ENCODE measurements at places on chromosomes 5 and 9.

DNA sequence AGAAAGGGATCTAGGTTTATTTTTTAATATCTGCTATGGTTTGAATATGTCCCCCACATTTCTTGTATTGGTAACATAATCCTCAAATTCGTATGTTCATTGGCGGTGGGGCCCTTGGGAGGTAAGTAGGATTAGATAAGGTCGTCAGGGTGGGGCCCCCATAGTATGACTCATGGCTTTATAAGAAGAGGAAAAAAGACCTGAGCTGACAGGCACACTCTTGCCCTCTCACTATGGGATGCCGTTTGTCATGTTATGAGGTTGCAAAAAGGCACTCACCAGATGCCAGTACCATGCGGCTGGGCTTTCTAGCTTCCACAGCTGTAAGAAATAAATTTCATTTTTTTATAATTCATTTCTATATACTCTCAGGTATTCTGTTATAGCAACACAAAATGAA lies 67.3 kb upstream of the SGCD start:
- DNase-seq: no peak

- no peak for DNase-seq
Measured at GRCh38 chr5:158119961-158120723, 261.2 kb upstream of the CLINT1 start.

- no peak for DNase-seq
Measured at GRCh38 chr5:87340716-87341115, 72.0 kb downstream of the CCNH start.

- DNase-seq: no peak
Measured at GRCh38 chr9:135994501-135995192, 33.5 kb upstream of the UBAC1 start.

GRCh38 chr5:147508711-147509040 lies 1.2 kb downstream of the DPYSL3 start:
- no peak for DNase-seq

DNA sequence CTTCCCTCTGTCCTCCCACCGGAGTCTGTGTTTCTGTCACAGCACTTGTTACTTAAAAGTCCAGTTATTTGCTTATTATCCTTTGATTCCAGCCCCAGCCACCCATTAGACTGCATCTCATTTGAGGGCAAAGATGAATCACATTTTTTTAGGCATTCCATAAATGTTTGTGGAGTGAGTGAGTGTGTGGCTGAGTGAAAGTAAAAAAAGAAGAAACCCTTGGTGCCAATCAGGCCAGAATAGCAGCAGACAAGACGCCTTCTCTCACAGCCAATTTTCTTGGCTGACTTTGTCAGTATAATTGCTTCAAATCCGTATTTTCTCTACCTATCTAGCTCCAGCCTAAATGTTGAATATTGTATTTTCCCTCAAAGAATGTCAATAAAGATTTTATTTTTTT lies 613.0 kb upstream of the WWC1 start:
- DNase-seq: no peak

DNA sequence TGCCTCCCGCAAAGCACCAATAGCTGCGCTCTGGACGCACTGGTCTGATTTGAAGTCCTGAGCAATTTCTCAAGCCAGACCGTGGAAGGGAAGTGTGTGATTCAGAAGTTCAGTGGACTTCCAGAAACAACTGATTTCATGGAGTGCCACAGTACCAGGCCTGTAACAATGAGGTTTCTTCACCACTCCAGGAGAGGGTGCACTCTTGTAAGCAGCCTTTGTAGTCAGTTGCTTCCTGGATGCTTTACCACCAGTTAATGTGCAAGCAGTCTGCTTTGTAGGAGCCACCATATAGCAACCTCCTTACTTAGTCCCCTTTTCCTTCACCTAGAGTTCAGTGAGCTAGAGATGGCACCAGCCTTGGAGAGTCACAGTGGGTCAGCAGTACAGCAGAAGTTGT lies 12.3 kb downstream of the CAAP1 start:
- DNase-seq: no peak

DNA sequence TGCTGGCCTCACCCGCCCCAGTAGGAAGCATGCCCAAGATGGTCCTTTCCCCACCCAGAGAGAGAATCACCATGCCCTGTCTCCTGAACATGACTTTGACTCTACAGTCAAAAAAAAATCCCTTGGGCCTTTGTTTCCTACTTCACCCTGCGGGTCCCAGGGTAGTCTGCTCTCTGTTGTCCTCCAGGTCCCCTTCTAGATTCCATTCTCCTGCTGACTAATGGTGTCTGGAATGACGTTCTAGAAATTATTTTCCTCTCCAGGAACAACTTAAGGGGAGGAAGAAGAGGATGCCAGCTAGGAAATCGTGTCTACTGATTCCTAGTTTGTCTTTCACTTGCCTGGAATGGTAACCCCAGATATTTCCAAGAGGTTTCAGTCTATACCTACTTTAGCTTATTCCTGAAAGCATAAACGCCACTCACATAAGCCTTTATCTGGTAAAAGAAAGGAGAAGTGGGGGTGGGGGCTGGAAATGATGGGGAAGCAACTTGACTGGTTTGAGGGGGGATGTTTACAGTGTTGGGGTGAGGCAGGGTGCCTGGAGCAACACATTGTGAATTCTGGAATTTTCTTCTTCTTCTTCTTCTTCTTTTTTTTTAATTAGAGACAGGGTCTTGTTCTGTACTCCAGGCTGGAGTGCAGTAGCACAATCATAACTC lies 93.9 kb downstream of the SNX18 start:
- no peak for DNase-seq

DNA sequence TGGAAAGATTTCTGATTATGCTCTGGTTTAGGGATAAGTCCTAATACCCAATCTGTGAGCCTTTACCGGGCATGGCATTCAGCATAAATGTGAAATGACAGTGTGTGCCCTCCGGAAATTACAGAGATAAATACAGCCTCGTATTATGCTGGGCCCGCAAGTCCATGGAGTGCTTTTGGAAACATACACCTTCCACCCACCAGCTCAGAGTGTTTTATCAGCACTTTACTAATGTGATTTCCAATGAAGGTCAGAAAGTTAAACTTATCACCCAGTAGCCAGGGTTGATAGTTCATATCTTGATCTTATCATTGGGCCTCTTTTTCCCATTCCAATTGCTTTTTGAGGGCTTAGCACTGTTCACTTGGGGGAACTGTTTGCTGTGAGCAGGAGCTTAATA lies 94.8 kb downstream of the SGCD start:
- DNase-seq: no peak

DNA sequence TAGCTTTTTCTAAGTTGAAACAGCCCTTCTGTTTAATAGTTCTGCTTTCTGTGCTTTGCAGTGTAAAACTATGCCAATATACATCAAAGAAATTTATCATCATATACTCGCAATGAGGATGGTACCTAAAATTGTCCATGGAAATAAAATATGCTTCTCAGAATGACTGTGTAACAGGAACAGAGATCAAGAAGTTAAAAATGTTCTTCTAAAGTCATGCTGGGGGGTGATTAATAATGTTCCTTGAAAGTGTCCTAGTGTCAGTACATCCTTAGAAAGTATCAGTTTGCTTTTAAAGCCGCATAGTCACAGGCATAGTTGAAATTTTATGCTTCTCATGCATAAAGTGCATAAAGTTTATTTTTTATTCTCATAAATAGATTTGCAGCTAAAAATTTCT lies 4.0 kb upstream of the LRRC70 start:
- no peak for DNase-seq

GRCh38 chr9:115912086-115912485 lies 241.5 kb upstream of the PAPPA start:
- DNase-seq: no peak

DNA sequence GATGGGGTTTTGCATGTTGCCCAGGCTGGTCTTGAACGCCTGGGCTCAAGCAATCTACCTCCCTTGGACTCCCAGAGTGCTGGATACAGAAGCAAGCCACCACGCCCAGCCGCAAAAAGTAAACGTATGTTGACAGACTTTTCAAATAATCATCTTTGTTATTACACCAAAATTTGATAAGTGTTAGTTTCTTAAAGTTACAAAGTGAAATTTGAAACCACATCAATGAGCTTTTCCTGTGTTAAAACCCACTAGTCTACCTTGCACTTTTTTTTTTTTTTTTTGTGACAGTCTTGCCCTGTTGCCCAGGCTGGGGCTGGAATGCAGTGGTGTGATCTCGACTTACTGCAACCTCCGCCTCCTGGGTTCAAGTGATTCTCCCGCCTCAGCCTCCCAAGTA lies 29.9 kb downstream of the SPACA9 start:
- no peak for DNase-seq

DNA sequence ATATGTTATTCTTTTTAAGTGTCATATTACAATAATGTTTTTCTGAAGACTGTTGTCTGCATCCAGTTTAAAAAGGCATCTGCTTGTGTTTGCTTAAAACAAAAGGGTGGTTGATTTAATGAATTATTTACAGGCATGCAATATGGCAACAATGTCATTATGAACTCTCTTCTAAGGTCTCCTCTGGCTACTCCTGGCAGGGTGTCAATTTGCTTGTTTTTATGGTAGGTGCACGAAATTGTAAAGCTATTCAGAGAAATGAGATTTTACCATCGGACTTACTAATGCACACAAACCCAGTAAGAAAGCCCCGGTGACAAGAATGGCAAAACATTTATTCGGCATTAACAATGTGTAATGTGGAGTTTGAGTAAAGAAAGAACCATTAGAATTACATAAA lies 539.8 kb upstream of the ZNF608 start:
- DNase-seq: no peak

DNA sequence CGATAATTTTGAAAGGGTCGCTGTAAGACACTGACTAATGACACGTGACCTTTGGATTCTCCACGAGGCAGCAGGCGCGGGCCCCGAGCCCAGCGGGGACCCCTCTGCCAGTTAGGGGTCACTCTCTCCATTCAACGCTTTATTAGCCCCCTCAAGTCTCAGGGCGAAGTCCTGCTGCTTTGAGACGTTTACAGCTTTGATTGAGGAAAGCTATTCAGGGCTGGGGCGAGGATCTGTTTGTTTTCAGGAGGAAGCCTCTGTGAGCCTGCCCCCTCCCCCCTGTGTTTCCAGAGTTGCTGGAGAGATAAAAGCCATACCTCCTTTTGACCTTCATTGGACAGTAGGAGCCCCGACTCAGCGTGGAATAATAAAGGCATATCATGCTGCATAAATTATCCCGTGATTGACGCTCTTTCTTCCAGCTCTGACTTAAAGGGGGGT lies 31.4 kb upstream of the MSX2 start:
- DNase-seq: peak; percentile 67

DNA sequence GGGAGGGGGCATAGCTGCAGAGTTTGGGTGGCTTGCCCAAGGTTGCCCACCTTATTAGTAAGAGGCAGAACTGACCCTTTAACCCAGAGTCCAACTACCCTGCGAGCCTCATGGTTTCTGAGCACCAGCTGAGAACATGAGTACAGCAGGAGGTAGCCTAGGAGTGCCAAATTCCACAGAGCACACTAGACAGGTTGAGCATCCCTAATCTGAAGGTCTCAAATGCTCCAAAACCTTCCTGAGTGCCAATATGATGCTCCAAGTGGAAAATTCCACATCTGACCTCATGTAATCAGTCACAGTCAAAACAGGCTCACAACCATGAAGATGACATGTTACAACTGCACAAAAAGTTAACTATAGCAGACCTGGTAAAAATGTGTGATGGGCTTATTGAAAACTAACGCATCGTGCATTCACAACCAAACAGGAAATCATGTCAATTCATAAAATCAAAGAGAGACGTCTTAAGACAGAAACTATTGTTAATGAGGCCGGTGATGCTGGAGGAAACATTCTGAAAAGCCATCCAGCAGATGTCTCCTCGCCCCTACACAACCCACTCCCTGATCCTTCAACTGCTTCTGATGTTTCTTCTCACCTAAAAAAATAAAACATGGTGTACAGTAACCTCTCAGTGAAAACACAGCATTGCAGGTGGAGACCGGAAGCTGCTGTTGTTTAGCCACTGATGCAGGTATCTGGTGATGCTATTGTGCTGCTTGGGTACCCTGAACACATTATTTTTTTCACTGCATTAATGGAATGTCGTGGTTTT lies 25.0 kb downstream of the PTCH1 start:
- DNase-seq: no peak

GRCh38 chr9:129665389-129665775 lies at the start of gene PRRX2:
Gene PRRX2, plus strand, starts transcription at chr9:129665647. Its CDS starts 221 bp downstream, at chr9:129665868.
- DNase-seq: no peak

- peak; percentile 81 for DNase-seq
Measured at GRCh38 chr5:177370488-177371119, 12.9 kb downstream of the RGS14 start.

GRCh38 chr5:131710391-131710790 lies 75.4 kb upstream of the RAPGEF6 start:
- no peak for DNase-seq

DNA sequence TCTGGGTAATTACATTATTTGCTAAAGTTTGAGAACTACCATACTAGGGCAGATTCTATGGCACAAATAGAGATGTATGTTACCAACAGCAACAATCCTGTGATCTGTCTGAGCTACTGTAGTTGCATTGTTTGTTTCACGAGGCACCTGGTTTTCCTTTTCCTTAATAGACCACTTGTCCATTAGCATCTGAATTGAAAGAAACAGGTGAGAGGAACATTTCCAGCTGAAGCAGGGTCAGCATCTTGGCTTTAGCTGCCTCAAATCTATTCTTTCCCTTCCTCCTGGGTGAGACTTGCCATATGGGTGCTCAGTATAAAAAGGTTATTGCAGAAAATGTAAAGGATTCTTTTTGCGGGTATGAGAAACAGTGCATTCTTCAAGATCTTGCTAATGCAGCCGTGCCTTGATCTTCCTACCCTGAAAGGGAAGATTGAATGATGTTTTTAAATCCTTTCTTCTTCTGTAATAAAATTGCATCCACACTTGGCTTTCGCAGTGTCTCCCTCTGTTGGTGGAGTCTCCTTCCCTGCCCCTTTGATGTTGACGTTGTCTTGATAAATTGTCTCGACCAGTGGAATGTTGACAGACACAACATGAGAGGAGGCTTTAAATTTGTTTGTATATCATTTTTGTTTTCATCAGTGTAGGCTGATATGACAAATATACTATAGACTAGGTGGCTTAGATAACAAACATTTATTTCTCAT lies 118.0 kb upstream of the BRINP1 start:
- DNase-seq: no peak

DNA sequence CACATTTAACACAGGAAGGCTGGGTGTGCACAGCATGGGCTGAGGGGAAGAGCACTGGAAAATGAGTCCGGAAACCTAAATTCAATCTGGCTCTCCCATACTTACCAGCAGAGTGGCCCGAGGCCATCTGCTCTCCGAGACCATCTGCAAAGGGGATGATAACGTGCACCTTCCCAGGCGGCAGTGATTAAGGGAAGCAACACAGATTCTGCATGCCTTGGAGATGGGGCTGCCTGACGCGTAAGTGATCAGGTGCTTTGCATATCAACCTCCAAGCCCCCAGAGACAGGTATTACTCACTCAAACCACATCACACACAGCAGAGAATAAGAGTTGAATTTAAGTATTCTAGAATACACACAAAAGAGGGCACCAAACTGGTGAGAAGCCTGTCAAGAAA lies 9.1 kb downstream of the EPB41L4B start:
- DNase-seq: no peak

DNA sequence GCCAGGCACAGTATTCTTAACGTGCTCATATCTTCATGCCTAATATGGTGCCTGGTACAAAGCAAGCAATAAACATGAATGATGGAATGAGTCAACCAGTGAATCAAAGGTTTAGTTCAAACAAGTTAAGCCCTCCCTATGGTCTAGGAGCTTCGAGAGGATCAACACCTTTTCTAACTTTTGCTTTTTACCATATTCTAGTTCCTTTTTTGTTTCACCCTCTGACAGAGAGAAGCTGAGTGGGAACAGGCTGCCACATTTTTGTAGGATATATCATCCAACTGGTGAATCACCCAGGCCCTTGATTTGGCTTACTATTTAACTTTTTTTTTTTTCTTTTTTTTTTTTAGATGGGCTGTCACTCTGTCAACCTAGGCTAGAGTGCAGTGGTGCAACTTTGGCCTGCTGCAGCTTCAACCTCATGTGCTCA lies 39.3 kb upstream of the TNC start:
- no peak for DNase-seq

Measured in retina (tissue), 1 donor.